ENCODE measurements at places on chromosomes 11 and 22.

GRCh38 chr11:62545437-62546243 lies 966 bp downstream of the AHNAK start:
- DNase-seq = peak; percentile 45

DNA sequence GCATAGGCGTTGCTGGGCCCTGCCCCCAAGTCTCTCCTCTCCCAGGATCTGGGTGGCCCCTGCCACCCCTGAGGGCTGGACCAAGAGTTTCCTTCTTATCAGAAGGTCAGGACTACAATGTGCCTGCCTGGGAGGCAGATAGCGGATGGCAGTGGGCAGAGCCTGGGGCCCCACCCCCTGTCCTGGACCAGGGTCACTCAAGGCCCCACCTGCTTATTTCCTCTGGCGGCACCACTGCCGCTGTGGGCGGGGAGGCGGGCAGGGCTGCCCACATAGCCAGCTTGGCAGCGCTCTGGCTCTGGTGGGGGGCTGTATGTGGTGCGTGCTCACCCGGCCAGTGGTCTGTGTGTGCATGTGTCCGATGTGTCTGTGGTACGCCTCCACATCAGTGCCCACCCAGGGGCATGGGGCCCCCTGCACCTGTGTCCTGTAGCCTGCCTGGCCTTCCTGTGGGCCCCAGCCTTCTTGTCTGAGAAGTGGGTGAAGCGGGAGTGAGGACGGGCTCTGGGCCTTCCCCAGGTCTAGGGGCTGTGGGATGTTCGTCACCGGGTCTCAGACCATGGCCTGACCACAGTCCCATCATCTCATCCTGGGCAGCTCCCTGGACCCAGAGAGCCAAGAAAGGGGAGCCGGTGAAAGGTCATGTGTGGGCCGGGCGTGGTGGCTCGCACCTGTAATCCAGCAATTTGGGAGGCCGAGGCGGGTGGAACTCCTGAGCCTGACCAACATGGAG lies 3.0 kb downstream of the GAS2L1 start:
- DNase-seq = no peak

DNA sequence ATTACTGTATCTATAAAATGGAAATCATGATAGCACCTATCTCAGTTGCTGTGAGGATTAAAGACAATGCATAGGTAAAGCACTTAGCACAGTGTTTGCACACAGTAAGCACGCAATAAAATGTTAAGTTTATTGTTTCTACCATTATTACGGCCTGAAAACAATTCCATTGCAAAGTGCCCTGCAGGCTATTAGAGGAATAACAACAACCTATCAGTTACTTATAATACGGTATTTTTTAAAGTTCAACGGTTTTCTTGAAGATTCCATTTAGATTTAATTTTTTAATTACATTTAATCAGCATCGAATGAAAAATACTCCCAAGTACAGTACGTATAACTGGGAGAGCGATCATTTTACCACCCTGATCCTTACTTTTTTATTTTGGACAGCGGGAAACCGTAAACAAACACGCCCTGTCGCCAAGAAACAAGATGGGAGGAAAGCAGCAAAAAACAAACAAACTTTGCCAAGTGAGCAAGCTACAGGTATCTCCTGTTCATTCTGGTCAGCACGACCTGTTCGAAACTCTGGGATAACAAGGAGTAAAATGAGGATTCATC lies 893 bp downstream of the SLC36A4 start:
- no peak for DNase-seq

DNA sequence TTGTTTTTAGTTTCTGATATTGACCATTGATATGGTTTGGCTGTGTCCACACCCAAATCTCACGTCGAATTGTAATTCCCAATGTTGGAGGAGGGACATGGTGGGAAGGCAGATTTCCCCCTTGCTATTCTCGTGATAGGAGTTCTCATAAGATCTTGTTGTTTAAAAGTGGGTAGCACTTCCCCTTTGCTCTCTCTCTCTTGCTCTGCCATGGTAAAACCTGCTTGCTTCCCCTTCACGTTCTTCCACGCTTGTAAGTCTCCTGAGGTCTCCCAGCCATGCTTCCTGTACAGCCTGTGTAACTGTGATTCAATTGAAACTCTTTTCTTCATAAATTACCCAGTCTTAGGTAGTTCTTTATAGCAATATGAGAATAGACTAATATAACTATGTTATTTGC lies 203.6 kb upstream of the CHORDC1 start:
- no peak for DNase-seq

DNA sequence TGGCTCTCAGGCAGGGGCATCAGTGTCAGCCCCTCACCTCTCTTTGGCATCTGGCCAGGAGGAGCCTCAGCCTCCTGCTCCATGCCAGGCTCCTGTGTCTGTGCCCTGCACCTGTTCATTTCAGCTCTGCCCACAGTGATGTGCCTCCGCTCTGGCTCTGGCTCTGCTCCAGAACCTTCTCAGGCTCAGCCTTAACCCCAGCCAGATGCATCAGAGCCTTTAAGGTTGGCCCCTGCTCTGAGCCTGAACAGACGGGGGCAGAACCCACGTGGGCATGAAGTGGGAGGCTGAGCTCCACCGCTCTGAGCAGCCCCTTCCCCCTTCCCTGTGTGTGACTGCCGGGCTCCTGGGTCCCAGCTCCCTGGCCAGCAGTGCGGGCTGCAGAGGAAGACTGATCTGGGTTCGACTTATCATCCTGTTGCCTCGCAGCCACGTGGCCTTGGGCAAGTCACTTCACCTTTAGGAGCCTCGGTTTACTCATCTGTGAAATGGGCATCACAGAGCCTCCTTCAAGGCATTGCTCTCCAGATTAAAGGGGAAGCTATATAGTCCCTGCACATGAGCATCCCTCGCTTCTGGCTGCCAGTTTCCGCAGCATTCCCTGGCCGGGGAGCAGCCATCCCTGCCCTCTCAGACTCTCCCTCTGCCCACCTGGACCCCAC lies 44.7 kb upstream of the RTL6 start:
- no peak for DNase-seq

- DNase-seq = no peak
These were observed 17.4 kb downstream of the LRRC32 start for GRCh38 chr11:76653012-76653673.

- no peak for DNase-seq
These were observed 207.5 kb downstream of the ETS1 start for GRCh38 chr11:128379587-128380580.

- no peak for DNase-seq
These were observed 60.5 kb upstream of the UCP3 start for GRCh38 chr11:74069146-74070046.

DNA sequence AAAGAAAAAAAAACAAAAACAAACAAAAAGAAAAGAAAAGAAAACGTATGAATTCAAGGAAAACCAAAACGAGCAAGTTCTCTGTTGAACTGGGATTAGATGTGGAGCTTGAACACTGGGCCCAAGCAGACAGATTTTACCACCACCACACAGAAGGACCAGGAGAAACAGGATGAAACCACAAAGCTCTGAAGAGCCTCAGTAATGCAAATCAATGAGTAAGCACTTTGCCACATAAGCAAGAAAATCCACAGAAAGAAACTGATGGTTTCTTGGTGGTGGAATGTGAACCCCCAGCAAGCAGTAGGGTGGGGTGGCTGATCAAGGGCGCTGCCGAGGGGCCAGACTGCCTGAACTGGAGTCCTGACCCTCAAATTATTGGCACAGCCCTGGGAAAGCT lies 50.9 kb upstream of the NFRKB start:
- no peak for DNase-seq

DNA sequence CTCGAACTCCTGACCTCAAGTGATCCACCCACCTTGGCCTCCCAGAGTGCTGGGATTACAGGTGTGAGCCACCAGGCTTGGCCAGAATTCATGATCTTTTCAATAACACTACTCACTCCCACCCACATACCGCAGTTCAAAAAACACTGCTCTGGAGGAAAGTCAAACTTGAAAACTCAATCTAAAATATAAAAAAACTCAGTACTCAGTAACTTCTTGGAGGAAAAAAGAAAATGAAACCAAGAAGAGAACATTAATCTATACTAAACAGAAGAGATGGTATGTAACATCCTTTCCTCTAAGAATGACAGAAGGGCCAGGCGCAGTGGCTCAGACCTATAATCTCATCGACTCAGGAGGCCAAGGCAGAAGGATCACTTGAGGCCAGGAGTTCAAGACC lies 58.3 kb downstream of the MRTFA start:
- peak; percentile 9 for DNase-seq

DNA sequence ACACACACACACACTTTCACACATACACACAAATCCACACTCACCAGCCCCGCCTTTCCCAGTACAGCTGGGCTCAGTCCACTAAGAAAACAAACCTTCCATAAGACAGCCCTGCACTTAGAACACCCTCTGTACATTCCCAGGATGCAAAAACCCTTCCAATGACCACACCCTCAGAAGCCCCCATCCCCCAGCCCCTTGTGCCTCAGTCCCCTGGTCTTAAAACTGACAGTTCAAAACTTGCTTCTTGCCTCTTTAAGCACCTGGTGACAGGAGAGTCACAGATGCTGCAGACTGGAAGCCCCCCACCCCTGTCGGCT lies 23.0 kb downstream of the APLNR start:
- DNase-seq = no peak

GRCh38 chr11:86486261-86487030 lies 111.8 kb downstream of the CCDC81 start:
- peak; percentile 27 for DNase-seq

DNA sequence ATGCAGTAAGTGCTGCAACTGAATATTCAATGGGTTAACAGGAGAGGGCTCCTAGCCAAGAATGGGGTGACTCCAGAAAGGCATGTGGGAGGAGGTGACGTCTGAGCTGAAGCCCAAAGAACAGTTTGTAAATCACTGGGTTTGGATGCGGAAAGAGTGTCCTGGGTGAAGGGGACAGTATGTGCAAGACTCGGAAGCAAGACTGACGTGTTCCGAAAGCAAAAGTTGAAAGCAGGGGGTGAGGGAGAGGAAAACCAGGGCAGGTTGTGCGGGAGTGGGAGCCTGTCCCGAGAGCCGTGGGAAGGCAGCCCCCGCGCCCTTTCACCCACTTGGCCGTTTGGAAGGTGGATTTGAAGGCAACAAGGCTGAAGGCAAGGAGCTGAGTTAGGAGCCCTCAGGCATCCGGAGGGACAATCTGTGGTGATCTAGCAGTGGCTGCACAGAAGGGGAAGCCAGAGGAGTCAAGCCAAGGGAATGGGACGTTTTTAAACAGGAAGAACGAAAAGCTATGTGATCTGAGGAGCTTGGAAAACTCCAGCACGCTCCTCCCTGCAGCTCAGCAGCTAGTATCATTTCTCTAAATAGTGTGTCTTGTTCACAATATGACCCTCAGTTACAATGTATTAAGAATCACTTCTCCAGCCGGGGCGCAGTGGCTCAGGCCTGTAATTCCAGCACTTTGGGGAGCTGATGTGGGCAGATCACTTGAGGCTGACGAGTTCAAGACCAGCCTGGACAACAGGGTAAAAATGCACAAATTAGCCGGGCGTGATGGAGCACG lies 7.7 kb downstream of the SLC25A18 start:
- DNase-seq = no peak

DNA sequence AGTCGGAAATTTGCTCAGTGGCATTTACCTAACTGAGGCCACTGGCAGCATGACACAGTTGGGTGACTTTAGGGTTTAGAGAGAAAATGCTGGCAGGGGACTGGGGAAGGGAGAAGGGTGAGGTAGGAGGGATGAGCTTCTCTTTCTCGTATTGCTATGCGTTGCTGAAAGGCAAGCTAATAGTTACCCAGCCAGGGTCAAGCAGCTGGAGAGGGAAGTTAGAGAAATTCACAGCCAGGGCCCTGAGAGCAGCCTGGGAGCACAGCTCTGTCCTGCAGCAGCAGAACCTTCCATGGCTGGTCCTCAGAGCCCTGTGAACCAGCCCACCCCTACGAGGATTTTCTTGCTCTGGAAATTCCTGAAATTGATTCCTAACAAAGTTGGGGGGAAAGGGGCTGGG lies 679.6 kb downstream of the NTM start:
- no peak for DNase-seq

- no peak for DNase-seq
These were observed 26.3 kb downstream of the PDE2A start for GRCh38 chr11:72647882-72648281.

DNA sequence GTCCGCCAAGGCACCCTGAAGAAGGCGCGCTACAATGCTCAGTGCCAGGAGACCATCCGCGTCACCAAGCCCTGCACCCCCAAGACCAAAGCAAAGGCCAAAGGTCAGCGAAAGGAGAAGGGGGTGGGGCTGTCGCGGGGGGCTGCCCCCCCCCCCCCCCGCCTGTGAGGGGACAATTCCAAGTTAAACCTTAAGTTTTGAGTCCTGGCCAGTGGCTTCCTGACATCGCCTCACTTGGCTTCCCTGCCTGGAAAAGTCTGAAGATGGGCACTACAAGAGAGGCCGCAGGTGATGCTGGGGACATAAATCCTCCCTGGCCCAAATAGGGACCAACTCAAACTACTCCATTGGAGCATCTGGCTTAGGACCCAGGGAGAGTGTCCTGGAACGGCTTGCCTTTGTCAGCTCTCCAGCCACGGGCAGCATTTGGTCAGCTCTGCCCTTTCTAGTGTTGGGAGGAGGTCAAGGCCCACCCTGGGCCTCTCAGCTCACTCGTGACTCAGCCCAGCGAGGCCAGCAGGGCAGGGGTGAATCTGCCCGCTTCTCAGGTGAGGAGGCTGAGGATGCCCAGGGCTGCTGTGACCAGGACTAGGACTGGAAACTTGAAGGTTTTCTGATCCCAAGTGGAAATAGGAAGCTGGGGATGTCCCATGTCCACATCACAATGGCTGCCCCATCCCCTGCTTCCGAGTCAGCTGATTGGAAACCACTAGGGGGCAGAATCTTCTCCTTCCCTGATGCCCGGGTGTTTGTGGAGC lies 1.4 kb downstream of the MDK start:
- DNase-seq = no peak

- DNase-seq = no peak
These were observed 41.6 kb downstream of the C11orf71 start for GRCh38 chr11:114358716-114359115.

DNA sequence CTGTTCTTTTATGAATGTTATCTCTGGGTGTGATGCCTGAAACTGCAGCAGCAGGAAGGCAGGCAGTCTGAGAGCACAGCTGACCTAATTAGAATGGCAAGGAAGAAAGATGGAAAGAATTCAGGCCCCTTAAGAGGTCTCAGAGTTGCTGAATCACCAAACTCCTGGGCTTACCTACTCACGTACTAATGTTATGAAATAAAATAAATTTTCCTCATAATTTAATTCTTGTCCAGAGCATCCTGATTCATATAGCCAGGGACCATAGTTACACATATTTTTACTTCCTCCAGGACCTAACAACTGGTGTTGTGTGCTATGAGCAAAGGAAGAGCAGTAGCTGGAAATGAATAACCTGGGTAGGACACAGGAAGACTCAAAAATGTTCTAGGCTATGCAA lies 41.9 kb downstream of the SNX19 start:
- no peak for DNase-seq

- no peak for DNase-seq
These were observed 36.8 kb downstream of the PLEKHA7 start for GRCh38 chr11:16977136-16977993.
